ENCODE measurements at places on chromosomes 5 and 9.

DNA sequence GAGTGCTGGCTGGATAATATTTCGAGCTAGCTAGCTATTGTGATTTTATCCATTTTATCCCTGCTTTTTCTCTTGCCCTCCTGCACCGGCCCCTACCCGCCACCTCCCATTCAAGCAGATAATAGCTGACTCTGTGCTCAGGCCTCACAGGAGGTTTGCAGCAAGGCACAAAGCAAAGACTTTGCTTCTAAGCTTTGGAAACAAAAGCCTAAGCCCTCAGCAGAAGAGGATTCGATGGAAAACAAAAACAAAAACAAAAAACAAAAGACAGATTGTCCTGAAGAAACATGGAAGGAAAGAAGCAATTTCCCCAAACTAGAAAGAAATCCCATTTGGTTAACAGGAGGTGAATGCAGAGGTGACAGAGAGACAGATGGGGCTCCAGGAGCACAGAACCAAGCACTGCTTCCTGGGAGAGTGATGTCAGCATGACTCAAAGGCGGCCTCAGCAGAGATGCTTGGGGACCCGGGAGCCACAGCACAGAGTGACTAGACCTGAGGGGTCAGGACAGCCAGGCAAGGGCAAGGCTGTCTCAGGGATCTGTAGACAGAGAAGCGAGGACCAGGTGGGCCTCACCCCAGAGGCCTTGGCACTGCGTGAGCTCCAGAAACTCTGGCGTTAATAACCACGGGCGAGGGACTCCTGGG, 28.4 kb downstream of the MTX3 start:
- no peak for DNase-seq

DNA sequence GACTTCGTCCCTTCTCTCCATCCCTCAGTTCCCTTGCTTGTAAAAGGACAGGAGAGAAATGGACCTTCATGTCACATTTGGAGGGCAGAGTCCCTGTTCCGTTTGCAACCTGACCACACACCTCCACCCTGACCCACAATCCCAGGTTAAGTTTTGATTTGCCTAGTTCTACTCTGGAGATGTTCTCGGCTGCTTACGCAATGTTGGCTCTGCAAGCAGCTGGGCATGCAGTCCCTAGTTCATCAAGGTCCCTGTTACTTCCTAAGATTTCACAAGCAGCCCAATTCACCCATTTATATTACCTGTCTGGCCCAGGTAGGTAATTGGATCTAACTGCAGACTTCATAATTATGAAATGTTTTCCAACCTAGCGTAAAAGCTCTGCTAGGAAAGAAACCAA, 28.8 kb downstream of the SLIT3 start:
- DNase-seq, result no peak

DNA sequence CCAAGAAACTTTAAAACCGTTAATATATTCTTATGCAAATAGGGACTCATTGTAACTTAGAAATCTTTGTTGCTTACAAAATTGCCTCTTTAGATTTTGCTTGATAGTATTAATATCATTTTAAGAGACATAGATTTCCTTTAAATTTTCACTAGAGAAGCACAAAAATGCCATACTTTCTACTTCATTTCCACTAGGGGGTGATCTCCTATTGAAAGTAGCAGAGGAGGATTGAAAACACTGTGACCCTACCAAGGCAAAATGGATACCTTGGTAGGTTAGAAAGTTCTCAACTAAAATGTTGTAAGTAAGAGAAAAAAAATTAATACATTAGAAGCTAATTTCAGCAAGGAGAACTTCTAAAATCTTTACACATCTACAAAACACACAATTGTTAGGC, 204.9 kb downstream of the CHSY3 start:
- DNase-seq, result no peak

GRCh38 chr9:72134801-72135200, 14.4 kb upstream of the GDA start:
- no peak for DNase-seq

GRCh38 chr5:101418713-101419118, 515.6 kb upstream of the ST8SIA4 start:
- no peak for DNase-seq

GRCh38 chr5:172757394-172758010, 13.5 kb downstream of the DUSP1 start:
- no peak for DNase-seq

Data from stimulated activated CD4-positive, alpha-beta T cell treated with anti-CD3 and anti-CD28 coated beads, Interleukin-15, amount 100 ng/mL, for 1 hour (primary cell).